Erythroblast (primary cell): ENCODE measurements at places on chromosomes 2 and 18.

GRCh38 chr18:60649107-60649506 is 276.5 kb upstream of the MC4R start:
- no peak for DNase-seq

DNA sequence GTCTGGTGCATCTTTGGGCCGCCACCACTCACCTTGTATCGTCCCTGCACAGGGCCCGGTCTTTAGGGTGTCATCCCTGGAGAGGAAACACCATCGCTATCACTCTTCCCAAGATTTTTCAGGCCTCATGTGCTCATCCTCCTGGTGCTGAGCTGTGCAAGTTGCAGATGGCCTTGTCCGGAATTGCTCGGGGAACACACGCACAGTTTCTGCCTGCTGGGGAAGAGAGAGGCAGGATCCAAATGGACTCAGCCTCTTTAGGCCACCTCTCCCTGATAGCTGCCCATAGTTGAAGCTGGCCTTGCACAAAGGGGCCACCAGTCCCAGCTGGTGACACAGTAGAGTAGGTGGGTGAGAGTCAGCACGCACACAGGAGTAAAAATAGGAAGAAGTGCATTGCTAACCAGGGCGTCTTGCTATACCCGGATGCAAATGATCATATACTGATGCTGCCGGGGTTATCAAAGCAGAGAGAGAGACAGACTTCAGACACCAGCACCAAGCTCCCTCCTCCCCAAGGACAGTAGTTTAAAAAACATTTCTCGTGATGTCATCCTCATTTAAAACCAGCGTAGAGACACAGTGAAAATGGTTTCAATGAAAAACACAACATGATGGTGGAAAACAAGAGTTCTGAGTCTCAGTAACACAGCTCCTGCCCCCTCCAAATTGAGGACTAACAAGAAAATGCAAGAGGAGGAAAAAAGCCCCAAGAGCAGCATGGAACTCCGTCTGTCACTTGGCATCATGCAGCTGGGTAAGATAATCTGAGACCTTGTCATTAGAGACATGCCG is 147.5 kb upstream of the NCK2 start:
- DNase-seq = no peak

DNA sequence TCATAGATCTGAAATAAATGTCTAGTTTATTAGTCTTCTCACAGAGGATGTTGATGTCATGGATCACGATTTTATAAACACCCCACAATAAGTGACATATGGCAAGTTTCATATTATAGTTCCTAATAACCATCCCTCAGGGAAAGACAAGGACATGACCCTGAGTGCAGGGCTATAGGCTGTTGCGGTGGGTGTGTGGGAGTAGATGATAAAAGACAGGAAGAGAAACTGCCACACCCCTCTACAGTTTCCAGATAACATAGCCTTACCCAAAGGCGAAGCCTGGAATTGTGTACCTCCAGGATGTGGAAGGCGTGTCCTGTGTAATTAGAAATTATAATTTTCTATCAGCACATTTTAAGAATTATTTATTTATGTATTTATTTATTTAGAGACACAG is 2.4 kb upstream of the NEDD4L start:
- DNase-seq = peak; percentile 66

DNA sequence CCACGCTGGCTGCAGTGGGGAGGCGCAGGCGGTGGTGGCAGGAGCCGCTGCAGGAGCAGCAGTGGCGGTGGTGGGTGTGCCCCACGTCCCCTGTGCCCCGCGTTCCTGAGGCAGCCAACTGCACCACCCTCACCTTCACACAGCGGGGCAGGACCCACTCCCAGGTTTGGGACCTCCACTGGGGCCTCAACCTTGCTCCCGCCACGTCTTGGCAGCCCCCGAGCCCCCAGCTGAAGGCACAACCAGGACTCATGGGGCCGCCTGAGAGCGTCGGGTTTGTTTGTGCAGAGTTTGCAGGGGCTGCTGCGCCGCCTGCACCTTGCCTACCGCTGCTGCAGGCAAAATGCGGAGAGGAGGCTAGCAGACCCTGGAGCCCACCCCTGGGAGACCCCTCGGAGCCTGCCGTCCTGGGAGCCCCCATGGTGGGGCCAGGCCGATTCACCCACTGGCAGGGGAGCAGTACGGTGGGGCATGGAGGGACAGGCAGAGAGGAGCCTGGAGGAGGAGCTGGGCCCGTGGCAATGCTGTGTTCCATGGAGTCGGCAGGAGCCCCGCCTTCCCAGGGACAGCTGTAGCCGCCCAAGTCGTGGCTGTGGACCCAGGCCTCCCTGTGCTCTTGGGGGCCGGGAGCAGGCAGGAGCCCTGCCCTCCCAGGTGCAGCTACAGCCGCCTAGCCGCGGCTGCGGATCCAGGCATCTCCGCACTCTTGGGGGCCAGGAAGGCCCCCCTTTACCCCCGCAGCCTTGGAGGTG is 14.7 kb upstream of the EML6 start:
- no peak for DNase-seq

DNA sequence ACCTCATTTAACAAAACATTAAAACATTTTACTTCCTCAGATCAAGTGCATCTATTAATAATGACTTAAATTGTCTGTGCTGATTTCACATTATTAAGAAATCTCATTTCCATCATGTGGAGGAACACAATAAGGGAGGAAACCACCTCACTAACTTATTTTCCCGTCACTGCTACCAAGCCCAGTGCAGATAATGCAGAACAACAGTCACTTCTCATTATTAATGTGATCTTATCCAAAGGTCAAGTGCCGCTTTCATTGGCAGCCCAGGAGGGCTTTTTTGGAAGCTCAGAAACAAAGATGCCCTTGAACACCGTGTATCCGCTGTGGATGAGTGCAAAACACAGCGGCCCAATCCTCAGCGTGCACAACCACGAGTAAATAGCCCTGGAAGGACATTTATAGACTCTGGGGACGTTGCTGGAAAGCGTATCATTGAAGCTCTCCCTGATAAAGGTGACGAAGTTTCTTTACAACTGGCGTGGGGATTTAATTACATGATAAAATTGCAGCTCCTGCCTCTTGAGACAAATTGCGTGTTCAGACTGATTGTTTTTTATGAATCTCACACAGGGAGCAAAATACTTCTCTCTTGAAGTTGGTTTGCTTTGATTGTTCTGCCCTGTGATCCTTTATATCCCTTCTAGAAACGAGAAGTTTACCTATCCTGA is 13.2 kb downstream of the ASB18 start:
- no peak for DNase-seq
